ENCODE measurements at places on chromosomes 2 and 18. TPM values are rescaled to one million over a fixed set of nuclear protein-coding genes. Genes with fewer than 3 reads are reported as not detected.

The SERPINB3 gene
- total RNA-seq, result 0.40 TPM

The PARD6G gene
- total RNA-seq, result 14.0 TPM

The CCDC142 gene
- 41.6 TPM for total RNA-seq

The SCRN3 gene
- total RNA-seq, result 22.2 TPM

The PROM2 gene
- 36.4 TPM for total RNA-seq

GRCh38 chr2:95525294-95526035 lies 40.9 kb upstream of the TRIM43B start:
- H3K36me3 ChIP-seq, result no peaks in the 10 kb centered on the region
- H3K27ac ChIP-seq, result peak overlapping the region; percentile 86
- H3K4me3 ChIP-seq, result peak overlapping the region; percentile 84
- no peaks in the 10 kb centered on the region for H3K27me3 ChIP-seq
- no peak for ATAC-seq

- H3K36me3 ChIP-seq, result peaks cover 16% of the 10 kb centered on the region
- H3K4me3 ChIP-seq, result peak within 1 kb of the TSS; percentile 84
- peaks cover 7% of the 10 kb centered on the region for H3K27me3 ChIP-seq
- ATAC-seq, result peak; percentile 75
Measured at GRCh38 chr2:241558532-241559322, at the start of gene BOK. BOK (plus strand) TSS chr2:241558745; CDS start chr2:241559484, 739 bp downstream.

DNA sequence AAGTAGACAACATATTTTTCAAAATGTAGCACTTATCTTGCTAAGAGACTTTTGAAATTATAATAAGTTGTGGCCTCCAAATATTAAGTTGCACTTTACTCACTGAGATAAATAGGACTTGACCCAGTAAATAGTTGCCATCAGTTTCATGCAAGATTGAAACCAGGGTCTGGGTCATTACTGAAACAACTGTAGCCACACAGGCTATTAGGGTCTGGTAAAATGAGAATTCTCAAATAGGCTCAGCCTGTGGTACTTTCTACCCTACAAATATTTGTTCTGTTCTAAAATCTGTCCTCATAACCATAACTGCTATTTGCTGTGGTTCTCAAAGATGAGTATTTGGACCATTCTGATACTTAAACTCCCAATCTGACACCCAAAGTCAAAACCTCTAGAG lies 115.4 kb upstream of the STK17B start:
- H3K36me3 ChIP-seq, result no peaks in the 10 kb centered on the region
- H3K4me1 ChIP-seq, result peaks cover 15% of the 10 kb centered on the region
- no peak overlapping the region for H3K4me3 ChIP-seq
- H3K27me3 ChIP-seq, result no peaks in the 10 kb centered on the region
- no peak overlapping the region for H3K27ac ChIP-seq

DNA sequence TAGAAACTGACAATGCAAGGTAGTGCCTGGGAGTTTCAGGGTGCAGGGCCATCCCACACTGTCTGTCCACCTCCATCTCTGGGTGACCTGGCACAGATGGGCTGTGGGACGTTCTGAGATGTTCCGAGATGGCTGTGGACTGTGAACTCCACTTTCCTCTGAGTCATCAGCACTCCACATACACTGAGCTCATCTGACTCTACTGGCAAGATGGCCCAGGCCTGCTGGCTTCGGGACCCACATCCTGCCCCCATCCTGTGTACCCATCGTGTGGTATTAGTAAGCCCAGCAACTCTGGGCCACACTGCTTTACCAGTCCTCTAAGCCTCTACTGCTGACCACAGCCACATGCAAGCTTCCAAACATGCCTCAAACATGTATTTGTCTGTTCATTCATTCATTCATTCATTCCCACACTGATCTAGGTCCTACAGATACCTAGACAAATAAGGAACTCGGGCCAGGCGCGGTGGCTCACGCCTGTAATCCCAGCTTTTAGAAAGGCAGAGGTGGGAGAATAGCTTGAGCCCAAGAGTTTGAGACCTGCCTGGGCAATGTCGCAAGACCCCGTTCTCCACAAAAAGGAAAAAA lies 124.8 kb upstream of the CXCR4 start:
- ATAC-seq, result no peak
- no peak overlapping the region for H3K4me3 ChIP-seq
- H3K4me1 ChIP-seq, result peaks cover 27% of the 10 kb centered on the region
- no peaks in the 10 kb centered on the region for H3K27me3 ChIP-seq

GRCh38 chr2:181911830-181912229 lies 20.3 kb downstream of the ITPRID2 start:
- H3K4me1 ChIP-seq, result peaks cover 3% of the 10 kb centered on the region
- H3K27me3 ChIP-seq, result no peaks in the 10 kb centered on the region
- peaks cover 4% of the 10 kb centered on the region for H3K36me3 ChIP-seq
- no peak overlapping the region for H3K27ac ChIP-seq
- ATAC-seq, result no peak

DNA sequence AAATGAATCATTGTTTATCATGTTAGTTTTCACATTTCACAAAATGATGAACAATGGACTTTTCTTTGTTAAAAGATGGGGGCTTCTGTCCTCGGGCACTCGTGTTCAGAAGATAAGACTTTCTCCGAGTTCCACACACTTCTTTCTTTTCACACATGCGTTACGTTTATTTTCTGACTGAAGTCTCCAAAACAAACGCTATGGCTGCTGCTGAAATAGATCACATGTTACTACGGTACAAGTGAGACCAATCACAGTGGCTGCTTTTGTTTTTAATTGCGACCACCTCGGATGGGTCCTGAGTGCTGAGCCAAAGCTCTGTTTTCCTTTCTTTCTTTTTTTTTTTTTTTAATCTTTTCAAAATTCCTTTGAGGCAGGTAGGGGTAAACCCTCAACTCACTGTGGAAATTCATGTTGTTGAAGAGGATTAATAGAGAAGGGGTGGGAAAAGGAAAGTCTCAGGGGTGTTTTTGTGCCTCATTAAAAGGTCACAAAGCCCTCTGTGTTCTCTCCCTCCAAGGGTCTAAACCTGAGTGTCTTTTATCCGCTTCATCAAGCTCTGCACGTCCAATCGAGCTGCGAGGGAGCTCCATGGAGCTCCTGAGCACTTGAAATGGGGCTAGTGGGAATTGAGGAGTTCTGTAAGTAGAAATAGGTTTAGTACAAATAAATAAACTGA lies 48.2 kb downstream of the ARL4C start:
- H3K4me1 ChIP-seq, result no peaks in the 10 kb centered on the region
- ATAC-seq, result no peak
- H3K27me3 ChIP-seq, result no peaks in the 10 kb centered on the region
- no peak overlapping the region for H3K4me3 ChIP-seq

- H3K4me1 ChIP-seq, result no peaks in the 10 kb centered on the region
- no peaks in the 10 kb centered on the region for H3K27me3 ChIP-seq
- H3K36me3 ChIP-seq, result no peaks in the 10 kb centered on the region
- H3K4me3 ChIP-seq, result no peak overlapping the region
- no peak overlapping the region for H3K27ac ChIP-seq
Measured at GRCh38 chr2:11715987-11716652, 30.3 kb upstream of the LPIN1 start.

- no peak overlapping the region for H3K27ac ChIP-seq
- H3K4me1 ChIP-seq, result no peaks in the 10 kb centered on the region
- no peak for ATAC-seq
- H3K27me3 ChIP-seq, result no peaks in the 10 kb centered on the region
- H3K36me3 ChIP-seq, result no peaks in the 10 kb centered on the region
Measured at GRCh38 chr2:16429002-16429401, 236.6 kb downstream of the CYRIA start.

GRCh38 chr2:60221098-60221497 lies 332.4 kb downstream of the BCL11A start:
- peaks cover 7% of the 10 kb centered on the region for H3K4me1 ChIP-seq
- no peaks in the 10 kb centered on the region for H3K27me3 ChIP-seq

- no peaks in the 10 kb centered on the region for H3K36me3 ChIP-seq
- ATAC-seq, result no peak
- H3K27ac ChIP-seq, result no peak overlapping the region
- H3K4me3 ChIP-seq, result no peak overlapping the region
Measured at GRCh38 chr2:26351375-26352090, 4.9 kb upstream of the ADGRF3 start.

DNA sequence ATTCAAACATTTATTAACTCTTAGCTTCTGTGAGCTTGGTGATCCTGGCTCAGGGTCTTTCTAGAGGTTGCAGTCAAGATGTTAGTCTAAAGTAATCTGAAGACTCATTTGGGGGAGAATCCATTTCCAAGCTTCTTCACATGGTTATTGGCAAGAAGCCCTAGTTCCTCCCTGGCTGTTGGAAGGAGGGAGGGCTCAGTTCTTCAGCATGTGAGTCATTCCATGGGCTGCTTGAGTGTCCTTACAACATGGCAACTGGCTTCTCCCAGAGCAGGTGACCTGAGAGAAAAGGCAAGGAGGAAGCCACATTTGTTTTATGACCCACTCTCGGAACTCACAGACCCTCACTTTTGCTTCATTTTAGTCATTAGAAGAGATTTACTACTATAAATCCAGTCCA lies 10.6 kb upstream of the C2orf74 start:
- H3K36me3 ChIP-seq, result no peaks in the 10 kb centered on the region
- no peaks in the 10 kb centered on the region for H3K4me1 ChIP-seq
- no peaks in the 10 kb centered on the region for H3K27me3 ChIP-seq

DNA sequence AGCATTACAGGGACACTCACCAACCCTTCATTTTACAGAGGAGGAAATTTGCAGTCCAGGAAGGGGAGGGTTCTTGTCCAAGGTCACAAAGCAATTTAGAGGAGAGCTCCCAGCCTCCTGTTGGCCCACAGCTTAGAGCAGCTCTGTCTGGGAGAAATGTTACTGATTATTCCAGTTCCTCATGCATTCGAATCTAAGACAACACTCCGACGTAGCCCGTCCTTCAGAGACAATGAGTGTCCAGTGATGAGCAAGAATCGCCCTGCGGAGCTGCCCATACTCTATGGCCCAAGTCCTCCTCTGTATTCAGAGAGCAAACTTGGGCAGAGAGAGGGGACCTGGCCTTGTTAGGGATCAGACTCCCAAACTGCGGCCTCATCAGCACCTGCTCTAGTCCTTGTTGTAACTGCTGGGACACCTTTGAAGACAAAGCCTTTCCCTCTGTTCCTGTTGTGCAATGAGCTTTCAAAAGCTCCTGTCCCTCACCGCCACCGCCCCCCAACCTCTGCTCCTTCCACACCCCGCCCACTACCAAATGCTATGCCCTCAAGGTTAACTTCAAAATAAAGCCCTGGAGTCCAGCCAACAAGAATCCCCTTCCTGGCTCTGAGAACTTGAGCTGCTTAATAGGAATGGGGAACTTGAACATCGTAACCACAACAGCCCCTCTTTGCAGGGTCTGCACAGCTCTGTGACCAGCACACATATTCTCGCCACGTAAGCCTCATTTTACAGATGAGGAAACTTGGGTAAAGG lies 234.8 kb upstream of the SMAD2 start:
- no peak overlapping the region for H3K27ac ChIP-seq
- ATAC-seq, result no peak
- H3K36me3 ChIP-seq, result no peaks in the 10 kb centered on the region
- no peak overlapping the region for H3K4me3 ChIP-seq

- H3K4me1 ChIP-seq, result no peaks in the 10 kb centered on the region
- no peaks in the 10 kb centered on the region for H3K36me3 ChIP-seq
Measured at GRCh38 chr2:3115301-3116042, 262.1 kb downstream of the EIPR1 start.

GRCh38 chr2:197556456-197556855 lies 40.6 kb downstream of the MOB4 start:
- peak; percentile 43 for ATAC-seq
- H3K36me3 ChIP-seq, result no peaks in the 10 kb centered on the region
- H3K27me3 ChIP-seq, result no peaks in the 10 kb centered on the region
- no peak overlapping the region for H3K27ac ChIP-seq
- H3K4me1 ChIP-seq, result no peaks in the 10 kb centered on the region

GRCh38 chr2:29921560-29921915 lies at the start of gene ALK:
ALK (minus strand) TSS chr2:29921586; CDS start chr2:29920659, 927 bp downstream.
- peak within 1 kb of the TSS; percentile 41 for H3K27ac ChIP-seq
- peaks cover 93% of the 10 kb centered on the region for H3K27me3 ChIP-seq
- H3K36me3 ChIP-seq, result no peaks in the 10 kb centered on the region
- peak within 1 kb of the TSS; percentile 55 for H3K4me3 ChIP-seq

- peak overlapping the region; percentile 97 for H3K27ac ChIP-seq
- H3K27me3 ChIP-seq, result no peaks in the 10 kb centered on the region
- no peaks in the 10 kb centered on the region for H3K36me3 ChIP-seq
- ATAC-seq, result peak; percentile 10
Measured at GRCh38 chr2:202035089-202035940, 1.7 kb downstream of the FZD7 start.

DNA sequence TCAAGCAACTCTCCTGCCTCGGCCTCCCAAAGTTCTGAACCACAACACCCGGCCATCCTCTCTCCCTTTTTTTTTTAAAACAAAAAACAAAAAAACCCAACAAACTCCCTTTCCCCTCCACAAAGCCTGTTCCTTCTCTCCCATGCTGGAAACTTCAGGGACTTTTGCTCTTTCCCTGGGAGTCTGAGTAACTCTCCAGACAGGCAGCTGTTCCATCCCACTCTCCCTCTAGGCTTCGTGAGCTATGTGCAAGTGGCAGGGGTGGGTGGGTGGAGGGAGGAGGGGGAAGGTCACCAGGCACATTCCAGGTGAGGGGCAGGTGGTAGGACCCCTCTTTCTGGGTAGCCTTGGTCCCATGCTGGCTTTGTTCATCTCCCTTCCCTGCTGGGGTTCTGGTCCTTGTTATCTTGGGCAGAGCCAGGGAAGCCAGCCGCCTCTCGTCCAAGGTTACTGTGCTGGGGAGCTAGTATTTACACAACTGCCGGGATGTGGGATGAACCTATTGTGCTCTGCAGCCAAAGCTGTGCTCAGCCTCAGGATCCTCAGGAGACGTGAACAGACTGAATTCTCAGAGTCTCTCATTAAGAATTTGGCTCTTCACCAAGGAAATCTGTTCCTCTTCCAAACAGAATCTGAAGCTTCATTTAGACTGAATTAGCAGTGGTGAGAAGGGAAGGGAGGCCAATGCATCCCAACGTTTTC lies 106.9 kb downstream of the LIPG start:
- no peak overlapping the region for H3K27ac ChIP-seq
- peaks cover 32% of the 10 kb centered on the region for H3K4me1 ChIP-seq
- H3K27me3 ChIP-seq, result peaks cover 17% of the 10 kb centered on the region
- H3K36me3 ChIP-seq, result no peaks in the 10 kb centered on the region
- H3K4me3 ChIP-seq, result no peak overlapping the region

DNA sequence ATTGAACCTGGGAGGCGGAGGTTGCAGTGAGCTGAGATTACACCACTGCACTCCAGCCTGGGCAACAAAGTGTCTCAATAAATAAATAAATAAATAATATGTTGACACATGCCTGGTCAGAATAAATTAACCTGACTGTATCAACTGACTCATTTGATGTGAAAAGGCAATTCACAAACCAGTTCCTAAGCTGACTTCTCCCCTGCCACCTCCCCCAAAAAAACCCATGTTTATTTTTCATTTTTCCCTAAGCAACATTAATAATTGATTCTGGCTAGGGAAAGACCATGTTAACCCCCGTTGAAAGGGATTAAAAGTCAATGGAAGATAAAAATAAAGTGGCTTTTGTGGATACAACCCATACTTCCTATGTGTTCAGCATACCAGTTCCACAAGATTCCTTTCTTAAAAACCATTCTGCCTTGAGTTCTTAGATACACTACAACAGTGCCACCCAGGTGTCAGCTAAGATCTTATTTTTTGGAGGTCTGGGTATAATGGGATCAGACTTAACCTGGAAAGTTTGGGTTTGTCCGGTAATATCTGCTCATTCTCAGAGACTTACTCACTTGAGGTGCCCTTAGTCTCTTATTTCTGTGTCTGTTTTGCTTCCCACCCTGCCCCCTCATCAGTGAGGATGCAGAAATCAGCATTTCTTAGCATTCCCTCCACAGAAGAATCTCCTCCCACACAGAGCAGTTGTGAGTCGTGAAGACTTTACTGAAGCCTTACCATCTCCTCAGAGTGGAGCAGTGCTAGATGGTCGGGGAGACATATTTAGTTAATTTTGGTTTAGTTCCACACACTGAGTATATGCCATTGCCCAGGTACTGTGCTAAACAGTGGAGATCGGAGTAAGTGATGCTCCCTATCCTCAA lies 10.1 kb upstream of the MCFD2 start:
- H3K27ac ChIP-seq, result no peak overlapping the region
- no peaks in the 10 kb centered on the region for H3K4me1 ChIP-seq
- no peak for ATAC-seq
- no peaks in the 10 kb centered on the region for H3K36me3 ChIP-seq
